ENCODE measurements at places on chromosomes 3 and 15. TPM values are rescaled to one million over a fixed set of nuclear protein-coding genes. Genes with fewer than 3 reads are reported as not detected.

Gene RARB
- total RNA-seq: 22.8 TPM

Gene CD276
- total RNA-seq: 39.0 TPM

Gene HRH1
- 1.4 TPM for total RNA-seq

Gene SLC12A1
- not detected for total RNA-seq

Gene LAMB2
- 798 TPM for total RNA-seq

Gene LCMT2
- 4.4 TPM for total RNA-seq

Measured in left ventricle myocardium superior (tissue), 1 donor.